CD4-positive, alpha-beta T cell treated with Interleukin-15 for 4 hours (primary cell): ENCODE measurements at places on chromosomes 1 and 21.
A peak's percentile ranks its signal among the peaks of the same experiment; 100 is the strongest.

- no peak for DNase-seq
Observed at GRCh38 chr1:230414102-230414501, 12.0 kb downstream of the PGBD5 start.

- no peak for DNase-seq
Observed at GRCh38 chr1:200330741-200331428, 79.0 kb downstream of the ZNF281 start.

DNA sequence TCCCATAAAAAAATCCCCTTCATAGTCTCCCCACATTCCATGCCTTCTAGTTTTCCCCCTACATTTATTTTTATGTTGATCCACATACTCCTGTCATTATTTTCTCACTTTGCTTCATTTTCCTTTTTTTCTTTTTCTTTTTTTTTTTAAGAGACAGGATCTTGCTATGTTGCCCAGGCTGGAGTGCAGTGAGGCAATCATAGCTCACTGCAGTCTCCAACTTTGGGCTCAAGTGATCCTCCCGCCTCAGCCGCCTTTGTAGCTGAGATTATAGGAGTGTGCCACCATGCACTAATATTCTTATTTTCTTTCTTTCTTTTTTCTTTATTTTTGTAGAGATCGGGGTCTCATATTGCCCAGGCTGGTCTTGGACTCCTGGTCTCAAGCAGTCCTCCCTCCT is 7.8 kb downstream of the RNF2 start:
- no peak for DNase-seq

DNA sequence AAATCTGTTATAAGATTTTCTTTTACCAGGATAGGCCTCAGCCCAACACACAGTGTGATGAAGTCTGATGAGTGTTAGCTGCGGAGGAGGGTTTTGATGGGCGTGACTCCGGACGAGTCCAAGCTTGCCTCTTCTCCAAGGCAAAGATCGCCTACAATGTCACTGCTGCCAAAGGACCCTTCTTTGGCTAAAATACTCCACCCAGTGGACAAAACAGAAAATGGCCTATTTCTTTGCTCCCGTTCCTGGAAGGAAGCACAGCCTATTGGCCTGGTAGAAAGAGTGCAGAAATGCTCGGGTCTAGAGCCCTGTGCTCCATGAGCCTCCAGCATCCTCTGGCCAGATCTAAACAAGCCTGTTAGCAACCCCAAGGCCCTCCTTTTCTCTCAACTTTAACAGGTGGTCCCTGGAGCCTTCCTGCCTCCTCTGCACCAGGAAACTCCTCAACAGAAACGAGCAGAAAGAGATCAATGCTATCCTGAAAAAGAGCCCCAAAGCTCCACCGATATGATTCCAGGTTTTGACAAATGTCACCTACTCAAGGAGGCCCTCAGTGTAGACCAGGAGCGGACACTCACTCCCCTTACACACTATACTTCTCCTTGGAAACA is 3.4 kb upstream of the CASQ2 start:
- DNase-seq: no peak

- DNase-seq: no peak
Observed at GRCh38 chr1:10561497-10561896, 86.7 kb downstream of the PEX14 start.

- peak; percentile 21 for DNase-seq
Observed at GRCh38 chr1:196372896-196373536, 235.2 kb downstream of the KCNT2 start.

DNA sequence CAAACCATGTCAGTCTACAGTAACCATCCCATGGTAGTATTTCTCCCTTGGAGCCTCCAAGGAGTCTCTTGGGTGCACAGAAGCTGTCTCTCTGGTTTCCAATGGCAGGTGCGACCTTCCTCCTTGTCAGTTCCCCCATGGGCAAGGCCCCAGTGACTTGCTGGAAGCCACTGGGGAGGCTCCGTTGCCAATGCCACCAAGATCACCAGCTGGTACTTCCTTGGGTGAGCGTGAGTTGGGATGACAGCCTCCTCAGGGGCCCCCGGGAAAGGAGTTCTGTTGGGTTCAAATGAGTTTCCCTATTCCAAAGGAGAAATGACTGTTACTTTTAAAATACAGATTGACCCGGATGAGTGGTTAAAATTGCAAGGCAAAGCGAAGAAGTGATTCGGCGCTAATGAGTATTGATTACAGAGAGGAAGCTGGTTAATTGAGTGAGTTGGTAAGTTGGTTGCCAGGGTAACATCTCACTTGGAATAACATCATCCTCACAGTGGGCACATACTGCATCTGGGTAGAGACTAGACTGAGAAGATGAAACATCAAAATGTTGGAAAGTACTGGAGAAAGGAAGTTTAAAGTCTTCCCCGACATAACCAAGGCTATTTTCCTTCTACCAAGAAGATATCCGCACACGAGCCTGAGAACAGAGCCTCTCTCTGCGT is 53.0 kb upstream of the LAPTM5 start:
- DNase-seq: no peak

GRCh38 chr1:1893997-1894353 is 3.1 kb upstream of the GNB1 start:
- no peak for DNase-seq

GRCh38 chr1:182563095-182563494 is 26.0 kb downstream of the RNASEL start:
- DNase-seq: no peak

GRCh38 chr1:10788592-10789006 is 7.8 kb downstream of the CASZ1 start:
- DNase-seq: no peak
